ENCODE measurements at places on chromosomes 3 and 15.

DNA sequence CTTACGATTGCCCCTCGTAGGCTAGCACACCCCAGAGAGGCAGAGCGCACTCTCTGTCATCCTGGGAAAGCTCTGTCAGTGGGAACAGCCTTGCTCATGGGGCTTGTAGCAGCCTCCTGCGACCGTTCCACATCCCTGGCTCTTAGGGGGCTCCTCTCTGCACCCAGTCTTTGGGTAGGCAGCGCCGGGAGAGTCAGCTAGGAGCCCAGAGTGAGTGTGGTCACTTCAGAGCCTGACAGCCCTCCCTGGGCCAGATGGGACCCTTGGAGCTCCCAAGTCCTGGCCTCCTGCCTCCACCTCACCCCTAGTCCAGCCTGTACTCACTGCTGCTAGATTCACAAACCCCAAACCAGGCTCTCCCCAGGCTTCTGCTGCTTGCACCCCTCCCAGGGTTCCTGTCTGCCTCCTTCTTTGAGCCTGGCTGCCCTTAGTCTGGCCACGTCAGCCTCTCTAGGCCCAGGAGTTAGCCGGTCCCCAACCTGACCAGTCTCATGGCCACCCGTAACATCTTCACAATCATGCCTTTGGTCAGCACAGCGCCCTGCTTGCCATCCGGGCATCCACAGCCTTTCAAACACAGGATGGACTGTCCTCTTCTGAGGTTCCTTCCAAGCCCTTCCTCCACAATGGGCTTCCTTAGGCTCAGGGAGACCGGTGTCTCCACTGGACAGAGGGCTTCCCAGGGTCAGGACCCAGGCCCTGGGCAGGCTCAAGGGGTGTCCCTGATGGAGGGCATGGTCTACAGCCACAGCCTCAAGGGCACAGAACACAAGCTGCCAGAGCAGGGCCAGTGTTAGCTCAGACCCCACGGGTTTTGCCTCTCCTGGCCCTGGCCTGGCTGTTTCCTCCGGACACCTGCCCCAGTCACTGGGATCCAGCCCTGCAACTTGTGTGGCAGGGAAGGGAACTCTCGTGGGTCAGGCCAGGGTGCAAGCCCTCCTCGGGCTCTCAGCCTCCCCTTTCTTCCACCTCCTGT lies 4.6 kb downstream of the ACSBG1 start:
- DNase-seq: no peak

- DNase-seq: peak; percentile 45
Observed at GRCh38 chr3:13559764-13560525, 11.0 kb downstream of the FBLN2 start.

DNA sequence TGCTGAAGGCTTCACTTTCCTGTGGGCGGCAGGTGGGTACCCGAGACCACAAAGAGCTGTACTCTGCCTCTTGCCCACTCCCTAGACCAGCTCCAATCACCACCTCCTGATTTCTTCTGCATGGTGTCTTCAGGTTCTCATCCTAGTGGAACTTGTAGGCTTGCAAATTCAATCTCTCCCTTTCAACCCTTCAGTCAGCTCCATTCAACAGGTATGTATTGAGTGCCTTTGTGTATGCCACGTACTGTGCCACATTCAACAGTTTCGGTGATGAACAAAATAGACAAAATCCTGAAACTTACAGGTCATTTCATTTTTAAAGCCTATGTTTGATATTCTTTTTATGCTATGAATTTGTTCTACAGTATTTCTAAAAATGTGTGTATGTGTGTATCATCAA lies 5.4 kb upstream of the CLDN11 start:
- no peak for DNase-seq

GRCh38 chr15:68578980-68579935 lies at the start of gene CORO2B:
Gene CORO2B (plus strand): TSS chr15:68578993. CDS start chr15:68579263, 270 bp downstream.
- peak; percentile 34 for DNase-seq

- no peak for DNase-seq
Observed at GRCh38 chr3:123837858-123838257, 46.3 kb downstream of the MYLK start.

DNA sequence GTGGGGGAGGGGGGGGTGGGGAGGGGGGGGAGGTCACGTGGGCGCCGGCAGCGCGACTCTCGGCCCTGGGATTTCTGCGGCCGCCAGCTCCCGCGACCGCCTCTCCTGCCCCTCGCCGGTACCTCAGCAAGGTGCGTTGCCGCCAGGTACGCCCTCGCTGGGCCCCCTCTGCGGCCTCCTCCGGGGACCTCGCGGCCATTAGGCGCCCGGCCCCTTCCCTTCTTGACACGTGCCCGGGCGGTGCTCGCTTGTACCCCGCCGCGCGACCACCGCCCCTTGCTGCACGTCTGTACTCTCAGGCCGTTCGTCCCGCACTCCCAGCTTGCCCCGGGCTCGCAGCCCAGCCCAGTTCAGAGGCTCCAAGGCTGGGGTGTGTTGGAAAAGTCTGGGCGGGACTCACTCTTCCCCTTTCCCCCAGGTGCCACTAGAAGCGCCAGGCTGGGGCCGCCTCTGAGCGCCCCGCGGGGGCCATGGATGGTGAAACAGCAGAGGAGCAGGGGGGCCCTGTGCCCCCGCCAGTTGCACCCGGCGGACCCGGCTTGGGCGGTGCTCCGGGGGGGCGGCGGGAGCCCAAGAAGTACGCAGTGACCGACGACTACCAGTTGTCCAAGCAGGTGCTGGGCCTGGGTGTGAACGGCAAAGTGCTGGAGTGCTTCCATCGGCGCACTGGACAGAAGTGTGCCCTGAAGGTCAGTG lies at the start of gene MAPKAPK3:
MAPKAPK3 (plus strand) TSS at position 56 of the 696 bp plus-strand sequence; CDS start at position 471, 415 bp downstream.
- DNase-seq: peak; percentile 27

DNA sequence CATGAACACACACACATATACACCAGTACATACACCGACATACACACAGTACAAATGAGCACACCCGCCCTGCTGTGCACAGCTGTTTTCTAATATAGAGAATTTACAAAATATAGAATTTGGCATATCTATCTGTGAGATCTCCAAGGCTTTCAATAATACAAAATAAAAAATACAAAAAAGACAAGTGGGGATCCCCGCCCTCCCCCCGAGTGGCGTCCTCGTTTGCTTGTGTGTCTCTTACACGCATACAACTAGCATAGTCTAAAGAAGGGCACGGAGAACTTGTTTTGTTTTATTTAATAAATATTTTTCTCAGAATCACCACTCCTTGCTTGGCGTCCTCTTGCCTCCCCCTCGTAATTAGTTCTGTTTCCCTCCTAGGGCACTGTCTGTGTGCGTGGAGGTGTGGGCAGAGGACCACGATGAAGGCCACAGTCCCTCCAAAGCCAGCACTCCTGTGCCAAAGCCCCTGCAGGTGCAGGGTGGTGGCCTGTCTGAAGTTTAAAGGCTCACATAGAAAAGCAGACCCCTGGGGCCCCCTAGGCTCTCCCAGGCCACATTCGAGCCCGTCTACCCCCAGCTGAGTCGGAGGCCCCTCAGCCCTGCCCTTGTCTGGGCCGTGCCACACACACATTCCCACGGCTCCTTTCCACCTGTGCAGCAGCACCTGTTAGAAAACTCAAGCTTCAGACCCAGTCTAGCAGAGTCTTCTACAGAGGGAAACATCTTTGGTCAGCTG lies 82.1 kb downstream of the SEC22A start:
- no peak for DNase-seq

- no peak for DNase-seq
Observed at GRCh38 chr3:80060664-80061063, 292.9 kb upstream of the ROBO1 start.

GRCh38 chr3:59935025-59935424 lies 885.2 kb upstream of the CFAP20DC start:
- DNase-seq: no peak

GRCh38 chr3:147937341-147937740 lies 528.2 kb downstream of the ZIC1 start:
- DNase-seq: no peak

DNA sequence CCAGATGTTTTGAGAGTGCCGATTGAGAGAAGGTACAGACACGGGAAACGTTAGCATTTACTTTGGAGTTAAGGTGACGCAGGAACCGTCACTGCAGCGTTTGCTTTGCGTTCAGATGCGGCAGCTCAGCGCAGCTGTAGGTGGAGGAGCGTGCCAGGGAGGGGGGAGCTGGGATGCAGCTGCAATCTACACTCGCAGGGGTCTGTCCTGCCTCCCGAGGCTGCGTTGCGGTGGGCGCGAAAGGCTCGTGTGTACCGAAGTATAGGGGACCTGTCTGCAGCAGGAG lies 425 bp upstream of the FYTTD1 start:
- DNase-seq: peak; percentile 71

GRCh38 chr3:114983248-114983647 lies 163.8 kb downstream of the ZBTB20 start:
- no peak for DNase-seq

DNA sequence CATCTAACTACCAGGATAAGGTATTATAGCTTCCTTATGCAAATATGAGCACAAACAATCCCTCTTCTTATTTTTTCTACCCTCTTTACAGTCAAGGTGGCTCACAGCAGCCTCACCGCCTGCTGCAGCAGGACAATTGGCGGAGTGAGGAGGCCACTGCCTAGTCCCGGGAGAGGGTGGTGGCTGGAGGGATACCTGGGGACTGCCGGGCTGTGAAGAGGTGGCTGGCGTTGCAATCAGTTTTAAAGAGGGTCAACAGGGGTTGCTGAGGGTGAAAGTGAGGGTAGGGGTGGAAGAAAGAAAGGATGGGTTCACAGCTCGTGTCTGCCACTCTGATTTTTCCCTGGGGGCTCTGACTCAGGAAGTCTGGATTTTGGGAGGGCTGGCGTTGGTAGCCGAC lies 105.1 kb upstream of the SLC6A6 start:
- no peak for DNase-seq

DNA sequence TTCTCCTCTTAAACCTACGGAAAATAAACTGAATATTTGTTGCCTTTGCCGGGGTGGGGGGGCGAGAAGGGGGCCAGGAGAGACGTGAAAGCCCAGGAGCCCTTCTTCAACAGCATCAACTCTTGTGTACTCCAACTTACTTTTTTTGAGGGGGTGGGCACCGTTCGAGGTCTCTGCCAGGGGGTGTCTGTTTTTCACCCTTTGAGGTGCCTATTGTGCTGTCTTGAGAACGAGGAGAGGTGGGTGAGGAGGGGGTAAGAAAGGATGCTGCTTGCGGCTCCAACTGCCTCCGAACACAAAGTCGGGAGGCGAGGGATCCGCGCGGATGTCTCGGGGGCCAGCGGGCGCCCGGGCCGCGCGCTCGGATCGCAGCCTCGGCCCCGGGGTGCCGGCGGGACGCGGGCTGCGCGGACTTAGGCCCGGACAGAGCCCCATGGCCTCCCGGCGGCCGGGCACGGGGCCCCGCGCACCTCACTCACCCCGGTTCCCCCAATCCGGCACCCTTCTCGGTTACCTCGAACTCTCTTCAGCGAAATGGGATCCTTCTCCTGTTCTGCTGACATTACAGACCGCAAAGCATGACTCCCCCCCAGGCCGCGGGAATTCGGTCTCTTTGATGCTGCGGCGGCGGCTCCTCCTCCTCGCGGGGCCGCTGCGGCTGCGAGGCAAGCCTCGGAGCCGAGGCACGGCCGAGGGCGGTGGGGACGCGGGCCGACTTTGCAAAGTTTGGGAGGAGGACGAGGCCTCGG lies 650 bp downstream of the PYGO1 start:
- DNase-seq: peak; percentile 23

DNA sequence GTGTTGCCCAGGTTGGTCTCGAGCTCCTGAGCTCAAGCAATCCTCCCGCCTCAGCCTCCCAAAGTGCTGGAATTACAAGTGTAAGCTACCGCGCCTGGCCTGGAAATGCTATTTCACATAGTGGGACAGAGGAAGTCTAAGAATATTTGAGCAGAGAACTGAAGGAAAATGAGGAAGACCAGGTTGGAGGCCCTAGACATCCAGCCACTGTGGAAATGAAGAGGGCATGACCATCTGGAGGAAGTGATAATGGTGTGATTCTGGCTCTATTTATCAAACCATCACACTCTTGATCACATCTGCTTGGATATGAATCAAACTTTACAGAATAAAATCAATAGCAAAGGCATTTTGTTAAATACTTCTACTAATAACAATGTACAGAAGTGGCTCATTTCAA lies 65.9 kb upstream of the ARHGEF3 start:
- no peak for DNase-seq

DNA sequence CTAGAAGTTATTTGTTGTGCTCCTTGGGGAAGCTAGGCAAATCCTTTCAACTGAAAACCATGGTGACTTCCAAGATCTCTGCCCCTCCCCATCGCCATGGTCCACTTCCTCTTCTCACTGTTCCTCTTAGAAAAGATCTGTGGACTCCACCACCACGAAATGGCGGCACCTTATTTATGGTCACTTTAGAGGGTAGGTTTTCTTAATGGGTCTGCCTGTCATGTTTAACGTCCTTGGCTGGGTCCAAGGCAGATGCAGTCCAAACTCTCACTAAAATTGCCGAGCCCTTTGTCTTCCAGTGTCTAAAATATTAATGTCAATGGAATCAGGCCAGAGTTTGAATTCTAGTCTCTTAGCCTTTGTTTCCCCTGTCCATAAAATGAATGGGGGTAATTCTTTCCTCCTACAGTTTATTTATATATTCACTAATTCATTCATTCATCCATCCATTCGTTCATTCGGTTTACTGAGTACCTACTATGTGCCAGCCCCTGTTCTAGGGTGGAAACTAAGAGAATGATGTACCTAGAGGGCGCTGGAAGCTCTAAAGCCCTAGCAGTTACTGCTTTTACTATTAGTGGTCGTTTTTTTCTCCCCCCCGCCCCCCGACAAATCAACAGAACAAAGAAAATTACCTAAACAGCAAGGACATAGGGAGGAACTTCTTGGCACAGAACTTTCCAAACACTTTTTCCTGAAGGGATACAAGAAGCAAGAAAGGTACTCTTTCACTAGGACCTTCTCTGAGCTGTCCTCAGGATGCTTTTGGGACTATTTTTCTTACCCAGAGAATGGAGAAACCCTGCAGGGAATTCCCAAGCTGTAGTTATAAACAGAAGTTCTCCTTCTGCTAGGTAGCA lies 657 bp downstream of the PATL2 start:
- peak; percentile 44 for DNase-seq

DNA sequence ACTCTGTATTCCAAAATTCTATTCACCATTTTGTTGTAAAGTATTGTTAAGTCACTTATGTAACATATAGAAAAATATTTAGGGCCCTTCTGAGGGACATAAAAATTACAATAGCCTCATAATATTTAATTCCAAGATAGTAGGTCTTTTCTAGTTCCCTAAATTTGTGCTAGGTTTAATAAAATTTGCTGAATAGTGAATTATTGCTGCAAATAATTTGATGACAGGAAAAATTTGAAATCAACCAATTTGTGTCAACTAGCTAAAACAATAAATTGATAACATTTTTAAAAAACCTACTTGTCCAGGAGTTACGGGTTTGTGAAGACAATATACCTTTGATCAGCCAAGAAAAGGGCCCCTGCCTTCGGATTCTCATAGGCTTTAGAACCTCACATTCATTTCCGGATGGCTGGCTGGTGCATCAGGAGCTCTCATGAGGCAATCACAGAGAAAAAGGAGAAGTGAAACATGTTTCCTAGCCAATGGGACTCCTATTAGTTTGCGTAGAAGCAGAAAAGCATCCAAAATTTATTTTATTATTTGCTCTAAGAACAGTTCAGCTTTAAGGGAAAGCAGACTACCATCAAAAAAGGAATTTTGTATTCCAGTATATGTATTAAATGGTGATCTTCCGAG lies 177.2 kb downstream of the LRRC3B start:
- DNase-seq: no peak

DNA sequence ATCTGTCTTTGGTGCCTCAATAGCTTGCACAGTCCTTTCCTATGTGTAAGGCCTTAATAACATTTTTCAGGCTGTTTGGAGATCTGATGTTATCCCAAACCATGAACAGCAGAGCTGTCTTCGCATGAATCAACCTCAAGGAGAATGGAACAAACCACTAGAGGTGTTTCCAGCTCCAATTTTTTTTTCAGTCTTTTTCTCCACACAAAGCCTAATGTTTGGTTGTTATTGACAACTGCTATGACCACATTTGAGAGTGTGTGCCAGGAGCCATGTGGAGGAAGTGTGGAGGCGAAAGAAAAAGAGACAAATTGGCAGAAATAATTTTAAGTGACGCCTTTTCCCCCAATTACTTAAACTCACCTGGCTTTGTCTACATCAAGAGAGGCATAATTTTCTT lies 38.7 kb downstream of the RTP4 start:
- DNase-seq: no peak

Measured in testis (tissue), 5 donors.